ENCODE measurements at places on chromosomes 1 and 21.

- DNase-seq, result no peak
Measured at GRCh38 chr1:27372022-27372807, 2.4 kb downstream of the FCN3 start.

- no peak for DNase-seq
Measured at GRCh38 chr1:44784094-44785028, 3.6 kb downstream of the BEST4 start.

DNA sequence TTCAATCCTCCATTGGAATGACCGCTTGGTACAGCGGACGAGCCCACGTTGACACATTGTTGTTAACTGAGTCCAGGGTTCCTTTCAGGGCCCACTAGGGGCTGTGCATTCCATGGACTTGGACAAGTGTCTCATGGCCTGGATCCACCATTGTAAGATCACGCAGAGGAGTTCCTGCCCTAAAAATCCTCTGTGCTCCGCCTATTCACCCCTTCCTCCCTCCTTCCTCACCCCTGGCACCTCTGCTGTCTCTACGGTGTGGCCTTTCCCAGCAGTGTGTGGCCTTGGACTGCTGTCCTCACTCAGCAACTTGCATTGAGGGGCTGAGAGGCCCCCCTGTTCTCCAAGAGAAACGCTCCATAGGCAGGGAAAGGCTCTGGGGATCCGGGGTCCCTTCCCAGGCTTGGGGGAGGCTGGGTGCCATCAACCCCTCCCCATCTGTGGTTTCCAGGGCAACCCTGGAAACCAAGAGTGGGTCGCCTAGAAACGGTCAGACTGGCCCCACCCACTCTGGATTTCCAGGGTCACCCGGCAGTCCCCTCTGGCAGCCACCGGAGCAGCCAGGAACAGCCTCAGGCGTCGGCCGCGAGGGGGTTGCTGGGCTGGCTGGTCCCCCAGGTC lies 50.9 kb downstream of the MEGF6 start:
- DNase-seq, result no peak

GRCh38 chr21:14591377-14591776 lies 45.3 kb upstream of the SAMSN1 start:
- DNase-seq, result no peak

DNA sequence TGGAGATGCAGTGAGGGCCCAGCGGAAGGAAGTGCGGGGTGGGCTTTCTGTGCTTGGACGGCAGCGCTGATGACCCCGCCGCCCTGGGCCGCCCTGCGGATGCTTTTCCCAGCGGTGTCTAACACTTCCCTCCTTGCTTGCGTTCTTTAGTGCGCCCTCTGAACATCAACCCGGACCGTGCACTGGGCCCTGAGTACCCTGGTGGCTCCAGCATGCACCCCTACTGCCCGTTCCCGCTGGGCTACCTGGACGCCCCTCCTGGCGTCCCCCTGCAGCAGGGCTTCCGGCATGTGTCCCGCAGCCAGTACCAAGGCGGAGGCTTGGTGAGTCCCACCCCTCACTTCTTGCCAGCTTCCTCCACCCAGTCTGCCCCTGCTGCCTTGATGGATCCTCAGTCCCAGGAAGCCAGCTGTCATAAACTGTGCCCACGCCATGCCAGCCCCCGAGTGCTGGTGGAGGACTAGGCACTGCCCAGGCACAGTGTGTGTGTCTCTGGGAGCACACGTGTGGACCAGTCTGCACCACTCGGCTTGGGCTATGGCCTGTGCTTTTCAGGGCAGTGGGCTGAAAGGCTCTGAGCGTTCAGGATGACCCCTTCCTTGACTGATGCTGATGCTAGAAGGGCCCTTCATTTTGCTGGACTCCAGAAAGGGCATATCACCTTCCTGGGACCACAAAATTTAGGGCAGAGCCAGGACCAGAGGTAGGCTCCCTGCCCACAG lies 2.3 kb downstream of the DMRTB1 start:
- DNase-seq, result no peak

- DNase-seq, result no peak
Measured at GRCh38 chr1:54885807-54886723, 930 bp downstream of the DHCR24 start.

GRCh38 chr21:45481977-45482898 lies 60.0 kb downstream of the SLC19A1 start:
- DNase-seq, result no peak

GRCh38 chr1:212485913-212486618 lies 53.3 kb downstream of the NENF start:
- DNase-seq, result peak; percentile 62

DNA sequence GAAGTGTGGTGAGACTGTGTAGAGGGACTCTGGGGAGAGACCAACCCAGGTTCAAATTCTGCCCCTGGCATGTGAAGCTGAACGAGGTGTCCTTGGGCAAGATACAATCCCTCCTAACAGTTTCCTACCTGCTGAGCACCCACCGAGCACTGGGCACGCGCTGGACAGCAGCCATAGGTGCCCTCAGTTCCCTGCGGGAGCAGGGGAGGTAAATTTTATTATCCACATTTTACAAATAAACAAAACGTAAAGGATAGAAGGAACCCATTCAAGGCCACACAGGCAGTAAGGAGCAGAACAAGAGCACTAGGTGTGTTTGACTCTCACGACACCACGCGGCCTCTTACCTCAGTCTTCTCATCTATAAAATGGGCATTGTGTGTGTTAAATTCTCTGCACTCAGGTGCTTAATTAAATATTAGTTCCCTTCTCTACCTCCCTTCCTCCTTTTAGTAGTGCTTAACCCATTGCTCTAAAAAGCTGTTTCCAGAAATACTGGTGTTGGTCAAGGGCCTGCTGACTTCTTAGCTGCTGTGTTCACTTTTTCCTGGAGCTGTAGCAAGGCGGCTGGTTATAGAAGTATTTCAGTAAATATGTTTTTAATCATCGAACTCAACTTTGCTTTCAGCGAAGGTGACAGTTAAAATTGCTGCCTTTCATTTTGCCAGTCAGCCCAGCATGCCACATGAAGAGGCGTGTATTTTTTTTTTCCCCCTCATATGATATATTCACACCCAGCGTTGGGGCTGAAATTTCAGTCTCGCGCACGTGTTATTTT lies 41.6 kb downstream of the PGBD5 start:
- no peak for DNase-seq

DNA sequence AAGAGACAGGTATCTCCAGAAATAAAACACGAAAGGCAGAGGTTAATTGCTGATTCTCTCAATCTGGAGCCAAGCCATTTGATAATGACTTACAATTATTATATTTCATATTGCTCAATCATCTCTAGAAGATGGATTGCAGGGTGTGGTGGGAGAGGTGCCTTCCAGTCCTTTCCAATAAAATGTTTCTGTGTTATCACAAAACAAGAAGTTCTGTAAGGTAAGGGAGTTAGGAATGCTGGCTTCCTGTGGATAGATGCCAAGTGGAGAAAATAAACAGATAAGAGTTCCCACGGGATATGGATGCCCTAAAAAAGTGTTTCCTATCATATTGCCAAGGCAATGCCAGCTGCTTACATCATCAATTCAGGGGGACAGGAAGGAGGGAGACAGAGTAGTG lies 7.2 kb upstream of the CCN1 start:
- no peak for DNase-seq

- no peak for DNase-seq
Measured at GRCh38 chr21:40562242-40563002, 284.5 kb downstream of the DSCAM start.

GRCh38 chr1:197633447-197634078 lies 141.7 kb downstream of the DENND1B start:
- DNase-seq, result no peak

DNA sequence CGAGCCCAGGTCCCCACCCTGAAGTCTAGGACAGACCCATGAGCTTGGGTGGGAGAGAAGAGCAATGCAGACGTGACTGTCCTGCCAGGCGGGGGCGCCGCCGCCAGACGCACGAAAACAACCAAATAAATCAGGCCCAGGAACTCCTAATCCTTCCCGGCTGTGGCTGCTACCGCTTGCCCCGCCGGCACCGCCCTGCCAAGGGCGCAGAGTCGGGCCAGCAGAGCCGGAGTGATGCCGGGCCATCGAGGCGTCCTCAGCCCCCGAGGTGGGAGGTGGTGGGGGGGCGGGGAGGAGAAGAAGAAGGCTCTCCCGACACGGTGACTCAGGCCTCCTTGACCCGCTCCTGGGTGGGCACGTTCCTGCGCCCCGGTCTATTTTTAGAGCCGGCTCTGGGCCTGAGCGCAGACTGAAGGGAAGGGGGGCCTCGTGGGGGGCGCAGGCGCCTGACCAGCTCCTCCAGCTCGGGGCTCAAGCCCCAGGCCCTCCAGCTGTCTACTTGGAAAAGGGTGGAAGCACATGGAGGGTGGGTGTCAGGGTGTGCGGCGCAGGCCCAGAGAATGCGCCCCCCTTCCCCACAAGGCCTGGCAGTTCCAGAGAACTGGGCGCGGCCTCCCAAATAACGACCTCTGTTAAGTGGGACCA lies 10.7 kb upstream of the COL16A1 start:
- no peak for DNase-seq

DNA sequence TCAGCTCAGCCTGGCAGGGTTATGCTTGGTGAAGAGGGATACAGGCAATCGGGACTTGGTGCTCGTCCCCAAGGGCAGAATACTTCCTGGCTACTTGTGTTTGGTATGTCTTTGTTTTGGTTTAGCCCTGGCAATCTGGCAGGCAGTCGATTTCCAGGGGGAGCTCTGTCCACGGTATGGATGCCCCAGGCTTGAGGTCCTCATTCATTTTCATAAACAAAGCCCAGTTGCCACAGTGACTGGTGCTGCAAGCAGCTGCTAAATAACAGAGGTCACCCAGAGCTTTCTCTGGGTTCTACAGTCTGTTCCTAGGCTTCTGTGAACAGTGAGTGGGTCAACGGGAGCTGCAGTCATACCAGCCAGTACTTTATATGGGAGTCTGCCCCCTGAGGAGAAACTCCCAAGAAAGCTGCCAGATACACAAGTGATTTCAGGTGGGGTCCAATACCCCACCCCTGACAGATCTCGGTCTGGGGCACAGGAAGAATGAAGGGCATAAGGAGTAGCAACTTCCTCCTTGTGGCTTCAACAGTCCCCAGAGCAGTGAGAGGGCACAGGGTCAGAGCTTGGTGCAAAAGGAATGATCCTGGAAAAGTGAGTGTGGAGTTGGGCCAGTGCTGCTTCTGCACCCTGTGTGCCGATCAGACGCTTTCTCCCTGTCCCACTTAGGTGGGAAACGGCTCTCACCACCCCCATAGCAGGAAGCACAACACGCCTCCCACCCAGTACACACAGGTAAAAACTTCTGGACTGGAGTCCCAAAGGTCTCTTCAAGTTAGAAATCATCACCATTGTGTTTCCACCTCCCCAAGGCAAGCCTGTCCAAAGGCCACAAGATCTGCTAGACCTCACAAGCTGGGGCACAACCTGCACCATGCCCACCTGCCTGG lies 55.5 kb downstream of the TGFBR3 start:
- peak; percentile 60 for DNase-seq

Data from brain pericyte (primary cell).